Activated CD4-positive, CD25-positive, alpha-beta regulatory T cell treated with anti-CD3 and anti-CD28 coated beads, Interleukin-2, amount 50 U/mL, for 24 hours (primary cell): ENCODE measurements at places on chromosomes 6 and 20.

GRCh38 chr6:28695715-28696114 is 170.0 kb downstream of the GPX5 start:
- no peak for ATAC-seq

- ATAC-seq = no peak
These were observed 84.7 kb downstream of the TASP1 start for GRCh38 chr20:13554076-13554475.

- ATAC-seq = no peak
These were observed 197.5 kb downstream of the ISM1 start for GRCh38 chr20:13418263-13419229.

- no peak for ATAC-seq
These were observed 10.6 kb downstream of the RBM39 start for GRCh38 chr20:35731469-35731788.

- no peak for ATAC-seq
These were observed 22.5 kb downstream of the PREX1 start for GRCh38 chr20:48805286-48805685.

GRCh38 chr6:18415671-18416340 is 28.7 kb downstream of the RNF144B start:
- ATAC-seq = no peak

GRCh38 chr6:170134031-170134470 is 156.8 kb downstream of the DLL1 start:
- no peak for ATAC-seq

- ATAC-seq = no peak
These were observed 446.0 kb upstream of the IMPG1 start for GRCh38 chr6:76518443-76518842.

- ATAC-seq = peak; percentile 76
These were observed 42.6 kb downstream of the NCOA3 start for GRCh38 chr20:47544240-47544639.

DNA sequence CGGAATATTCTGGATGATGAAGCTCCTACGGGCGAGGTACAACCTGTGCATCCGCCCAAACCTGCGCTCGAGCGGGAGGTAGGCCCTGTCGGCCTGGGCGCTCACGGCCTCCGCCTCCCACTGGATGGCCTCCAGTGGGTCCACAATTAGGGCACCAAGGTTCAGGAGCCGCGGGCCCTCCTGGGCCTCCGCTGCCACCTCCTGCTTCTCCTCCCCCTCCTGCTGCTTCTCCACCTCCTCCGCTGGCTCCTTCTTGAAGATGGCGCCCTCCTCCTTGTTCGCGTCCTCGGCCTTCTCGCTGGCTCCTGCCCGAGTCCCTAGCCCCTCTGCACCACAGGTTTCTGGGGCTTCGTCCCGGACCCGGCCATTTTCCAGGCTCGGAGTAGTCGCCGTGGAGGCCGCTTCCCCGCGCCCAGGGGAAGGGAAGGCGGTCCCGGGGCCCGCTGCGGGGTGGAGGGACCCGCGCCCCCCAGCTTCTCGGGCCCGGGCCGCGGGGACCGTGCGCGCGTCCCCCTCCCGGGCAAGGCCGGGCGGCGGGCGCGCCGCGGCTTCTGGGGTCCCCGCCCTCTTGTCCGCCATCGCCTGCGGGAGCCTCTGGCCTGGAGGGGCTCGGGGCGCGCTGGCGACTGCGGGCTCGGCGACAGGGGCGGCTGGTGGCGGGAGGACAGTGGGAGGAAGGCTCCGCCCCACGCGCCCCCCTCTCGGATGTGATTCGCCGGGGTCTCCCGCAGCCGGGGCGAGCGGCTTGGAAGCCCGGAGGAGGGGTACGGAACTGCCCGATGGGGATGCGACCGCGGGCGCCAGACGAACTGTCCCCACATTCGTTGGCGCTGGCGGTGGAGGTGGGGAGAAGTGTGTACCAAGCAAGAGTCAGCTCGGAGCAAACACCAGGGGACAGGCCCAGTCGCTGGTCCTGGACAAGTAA is 17.6 kb downstream of the PLAGL2 start:
- ATAC-seq = peak; percentile 40

DNA sequence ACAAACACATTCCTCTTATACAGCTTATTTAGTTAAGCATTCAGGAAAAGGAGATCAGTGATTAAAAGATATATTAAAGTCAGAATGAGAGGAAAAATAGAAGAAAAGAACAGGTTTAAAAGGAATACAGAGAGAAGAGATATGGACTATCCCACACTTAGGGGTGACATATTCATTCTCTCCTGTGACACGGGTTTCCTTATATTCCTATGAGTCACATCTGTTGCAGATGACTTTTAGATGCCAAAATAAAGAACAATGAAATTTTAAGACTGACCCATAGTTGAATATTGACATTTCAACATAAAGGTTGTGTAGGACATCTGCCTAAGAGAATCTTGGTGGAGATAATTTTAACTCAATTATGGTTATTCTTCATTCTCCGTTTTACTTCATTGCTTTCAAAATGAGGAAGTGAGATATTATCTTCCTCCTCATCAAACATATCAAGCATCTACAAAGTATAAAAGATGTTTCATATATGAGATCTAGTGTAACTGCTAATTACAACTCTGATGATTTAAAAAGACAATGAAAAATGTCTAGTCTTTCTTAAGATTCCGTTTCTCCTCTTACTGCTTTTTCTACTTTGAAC is 1336.7 kb upstream of the CITED2 start:
- ATAC-seq = no peak

- no peak for ATAC-seq
These were observed 118.7 kb downstream of the NFATC2 start for GRCh38 chr20:51423810-51424209.

DNA sequence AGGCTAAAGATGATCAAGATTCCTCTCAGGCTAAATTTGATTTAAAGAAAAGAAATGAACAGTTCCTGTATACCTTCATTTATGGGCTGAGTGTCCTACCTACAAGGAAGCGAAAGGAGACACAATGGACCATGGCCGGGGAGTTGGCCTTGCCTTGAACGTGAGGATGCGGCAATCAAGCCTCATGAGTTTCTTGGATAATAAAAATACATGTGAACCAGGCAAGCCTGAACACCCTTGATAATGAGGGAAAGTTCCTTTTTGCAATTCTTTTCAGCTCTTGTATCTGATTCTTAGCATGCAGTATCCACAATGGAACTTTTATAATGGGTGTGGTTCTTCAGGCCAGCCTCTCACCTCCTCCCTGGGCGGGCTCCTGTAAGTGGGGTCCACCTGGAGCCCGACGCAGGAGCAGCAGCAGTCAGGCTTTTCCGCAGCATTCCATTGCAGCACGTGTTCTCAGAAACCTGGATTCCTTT is 83.8 kb downstream of the RNASET2 start:
- ATAC-seq = no peak

DNA sequence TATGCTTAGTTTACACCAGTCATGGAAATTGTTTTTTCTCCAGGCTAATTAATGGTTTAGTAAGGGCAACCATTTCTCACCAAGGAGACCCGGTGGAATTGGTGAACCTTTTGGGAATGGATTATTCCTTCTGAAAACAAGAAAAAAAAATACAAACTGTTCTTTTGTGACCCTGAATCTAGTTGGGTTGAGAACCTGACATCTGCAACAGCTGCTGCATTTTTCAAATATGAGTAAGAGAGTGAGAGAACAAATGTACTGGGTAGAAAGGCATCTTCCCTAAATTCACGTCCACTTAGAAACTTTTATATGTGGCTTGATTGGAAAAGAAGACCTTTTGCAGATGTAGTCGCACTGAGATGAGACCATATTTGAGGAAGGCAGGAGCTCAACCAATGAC is 553.4 kb upstream of the EPHA7 start:
- ATAC-seq = no peak

GRCh38 chr6:74631564-74631963 is 574.3 kb downstream of the COL12A1 start:
- ATAC-seq = no peak

DNA sequence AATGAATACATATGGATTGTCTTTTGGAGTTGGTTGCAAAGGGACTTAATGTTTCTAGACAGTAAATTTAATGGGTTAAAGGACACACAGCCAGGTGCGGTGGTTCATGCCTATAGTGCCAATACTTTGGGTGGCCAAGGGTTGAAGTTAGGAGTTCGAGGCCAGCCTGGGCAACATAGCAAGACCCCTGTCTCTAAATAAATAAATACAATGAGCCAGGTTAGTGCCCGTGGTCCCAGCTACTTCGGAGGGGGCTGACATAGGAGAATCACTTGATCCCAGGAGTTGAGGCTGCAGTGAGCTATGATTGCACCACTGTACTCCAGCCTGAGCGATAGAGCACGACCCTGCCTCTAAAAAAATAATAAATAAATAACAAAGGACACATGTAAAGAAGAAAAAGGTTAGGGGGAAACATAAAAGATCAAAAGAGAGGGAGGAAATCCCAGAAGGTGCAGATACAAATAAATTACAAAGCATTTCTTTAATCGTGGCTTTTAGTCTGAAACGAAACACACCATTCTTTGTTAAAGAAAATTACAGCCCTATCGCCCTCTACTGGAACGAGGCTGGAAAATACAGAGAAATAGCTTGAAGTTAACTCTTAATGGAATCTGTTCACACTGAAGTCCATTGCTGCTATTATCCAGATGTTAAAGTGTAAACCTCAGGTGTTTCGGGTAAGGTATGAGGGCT is 42.6 kb upstream of the SCML4 start:
- no peak for ATAC-seq

GRCh38 chr6:79600313-79600712 is 30.8 kb upstream of the SH3BGRL2 start:
- ATAC-seq = no peak

- peak; percentile 87 for ATAC-seq
These were observed 66.6 kb upstream of the CCDC167 start for GRCh38 chr6:37566111-37566949.
